ENCODE measurements at places on chromosomes 5 and 9.

DNA sequence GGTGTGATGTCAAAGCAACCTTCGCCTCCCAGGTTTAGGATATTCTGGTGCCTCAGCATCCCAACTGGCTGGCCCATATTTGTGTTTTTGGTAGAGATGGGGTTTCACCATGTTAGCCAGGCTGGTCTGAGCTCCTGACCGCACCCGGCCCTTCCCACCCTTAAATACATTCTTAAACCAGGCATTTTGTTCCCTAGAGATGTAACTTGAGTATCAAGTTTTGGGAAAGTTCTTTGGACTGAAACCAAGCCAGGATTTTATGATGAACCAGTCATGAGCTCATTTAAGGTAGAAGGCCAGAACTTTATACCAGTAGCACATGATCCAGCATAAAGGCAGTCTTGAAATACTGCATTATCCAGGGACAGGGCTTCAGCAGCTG is 3.5 kb downstream of the RPL7A start:
- H3K4me3 ChIP-seq = no peak overlapping the region
- H3K27me3 ChIP-seq = no peaks in the 10 kb centered on the region
- no peak for DNase-seq
- no peak overlapping the region for H3K27ac ChIP-seq

- H3K27me3 ChIP-seq = no peaks in the 10 kb centered on the region
- no peak for DNase-seq
- no peak overlapping the region for H3K27ac ChIP-seq
- H3K4me1 ChIP-seq = no peaks in the 10 kb centered on the region
Observed at GRCh38 chr9:95715868-95716435, 159.5 kb upstream of the ERCC6L2 start.

DNA sequence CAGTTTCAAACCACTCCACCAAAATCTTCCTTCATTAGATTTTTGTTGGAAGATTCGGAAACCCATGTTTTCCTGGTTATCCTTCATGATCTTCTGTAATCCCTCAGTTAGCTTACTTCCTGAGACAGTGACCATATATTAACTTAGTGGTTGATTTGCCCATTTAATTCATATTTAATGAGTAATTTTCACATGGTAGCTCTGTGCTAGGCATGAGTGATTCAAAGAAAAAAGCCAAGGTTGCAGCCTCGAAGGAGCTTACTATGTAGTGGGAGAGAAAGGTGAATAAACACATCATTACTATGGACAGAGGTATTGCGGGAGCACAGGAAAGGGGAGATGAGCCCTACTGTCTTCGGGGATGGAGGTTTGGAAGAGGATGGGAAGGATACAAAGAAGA is 158.5 kb downstream of the TLE1 start:
- no peak for DNase-seq
- no peaks in the 10 kb centered on the region for H3K36me3 ChIP-seq
- H3K27ac ChIP-seq = no peak overlapping the region
- no peaks in the 10 kb centered on the region for H3K4me1 ChIP-seq
- no peak overlapping the region for H3K4me3 ChIP-seq

DNA sequence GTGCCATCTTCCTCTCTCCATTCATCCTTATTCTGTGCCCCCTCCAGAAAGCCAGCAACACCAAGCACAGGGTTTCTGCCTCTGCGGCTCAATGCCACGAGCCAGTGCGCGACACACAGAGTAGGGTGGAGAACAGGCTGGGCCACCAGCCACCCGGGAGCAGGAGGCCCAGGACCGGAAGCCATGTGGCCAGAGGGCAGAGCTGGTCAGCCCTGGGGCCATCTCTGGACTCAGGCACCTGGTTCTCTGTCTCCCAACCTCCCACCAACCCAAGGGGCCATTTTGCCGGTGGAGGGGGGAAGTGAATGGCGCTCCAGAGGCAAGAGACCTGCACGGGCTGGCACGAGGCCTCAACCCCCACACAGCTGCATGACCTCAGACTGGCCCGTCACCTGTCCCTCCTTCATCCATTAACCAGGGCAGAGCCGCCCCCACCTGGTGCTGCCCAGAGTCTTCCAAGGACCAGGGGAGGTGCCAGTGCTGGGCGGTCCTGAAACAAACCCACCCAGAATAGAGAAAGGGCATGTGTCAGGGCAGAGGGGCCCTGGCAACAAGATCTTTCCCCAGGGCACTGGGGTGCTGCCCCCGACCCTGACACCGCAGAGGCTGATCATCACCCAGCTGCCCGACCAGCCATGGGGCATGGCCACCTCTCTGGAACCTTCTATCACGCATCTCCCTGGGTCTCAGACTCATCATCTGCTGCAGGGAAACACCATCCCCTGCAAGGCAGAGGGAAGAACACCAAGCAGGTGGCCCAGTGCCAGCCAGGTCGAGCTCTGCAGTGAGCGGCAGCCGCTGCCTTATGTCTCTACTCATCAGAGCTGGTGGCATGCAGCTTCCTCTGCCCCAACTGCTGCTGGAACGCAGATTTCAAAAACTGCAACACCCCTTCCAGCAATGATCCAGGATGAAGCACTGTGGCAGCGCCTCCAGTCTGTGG is 11.9 kb downstream of the VAV2 start:
- no peak for DNase-seq
- H3K4me3 ChIP-seq = no peak overlapping the region
- no peaks in the 10 kb centered on the region for H3K27me3 ChIP-seq
- H3K36me3 ChIP-seq = no peaks in the 10 kb centered on the region

DNA sequence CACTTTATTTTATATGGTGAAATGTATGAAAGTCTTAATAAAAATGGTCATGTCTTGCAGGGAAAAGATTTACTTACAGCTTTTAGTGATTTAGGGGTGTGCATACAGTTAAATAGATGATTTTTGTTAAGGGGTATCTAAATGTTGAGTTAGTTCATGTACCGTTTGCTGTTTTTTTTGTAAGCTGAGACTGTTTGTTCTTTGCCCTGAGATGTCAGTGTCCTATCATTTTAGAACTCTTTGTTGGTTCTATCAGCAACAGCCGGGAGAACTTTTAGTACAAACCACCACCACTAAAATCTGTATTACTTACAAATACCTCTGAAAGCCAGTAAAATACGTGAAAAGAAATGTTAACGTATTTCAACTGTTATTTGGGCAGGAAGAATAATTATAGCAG is 56.3 kb upstream of the MTMR12 start:
- no peak overlapping the region for H3K4me3 ChIP-seq
- no peak overlapping the region for H3K27ac ChIP-seq
- no peak for DNase-seq
- peaks cover 90% of the 10 kb centered on the region for H3K36me3 ChIP-seq
- no peaks in the 10 kb centered on the region for H3K27me3 ChIP-seq
- H3K4me1 ChIP-seq = no peaks in the 10 kb centered on the region

- DNase-seq = no peak
- peaks cover 55% of the 10 kb centered on the region for H3K36me3 ChIP-seq
- no peak overlapping the region for H3K27ac ChIP-seq
- no peaks in the 10 kb centered on the region for H3K27me3 ChIP-seq
Observed at GRCh38 chr9:32543047-32543446, 9.1 kb upstream of the SMIM27 start.

DNA sequence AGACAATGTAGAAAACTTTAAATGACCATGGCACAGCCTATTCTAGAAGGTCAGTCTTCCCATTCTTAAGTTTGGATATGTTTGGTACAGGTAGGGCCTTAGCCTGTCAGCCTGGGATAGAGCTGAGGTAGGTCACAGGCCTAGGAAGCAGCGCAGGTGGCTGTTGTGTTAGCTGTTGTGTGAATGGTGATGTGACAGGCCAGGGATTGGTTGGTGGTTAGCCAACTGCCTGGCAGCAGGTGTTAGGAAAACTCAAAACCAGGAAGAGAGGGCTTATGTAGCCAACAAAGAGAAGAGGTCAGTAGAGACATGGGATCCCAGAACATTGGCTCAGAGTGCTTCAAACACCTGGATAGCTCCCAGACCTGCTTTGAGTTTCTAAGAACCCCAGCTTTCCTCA is 84.2 kb downstream of the FBXO38 start:
- peaks cover 16% of the 10 kb centered on the region for H3K4me1 ChIP-seq
- no peak overlapping the region for H3K27ac ChIP-seq
- H3K36me3 ChIP-seq = no peaks in the 10 kb centered on the region
- no peaks in the 10 kb centered on the region for H3K27me3 ChIP-seq
- no peak for DNase-seq

- no peaks in the 10 kb centered on the region for H3K27me3 ChIP-seq
- DNase-seq = no peak
- no peak overlapping the region for H3K27ac ChIP-seq
- no peak overlapping the region for H3K4me3 ChIP-seq
- H3K36me3 ChIP-seq = peaks cover 56% of the 10 kb centered on the region
Observed at GRCh38 chr5:14508046-14508445, 73.5 kb upstream of the OTULINL start.

DNA sequence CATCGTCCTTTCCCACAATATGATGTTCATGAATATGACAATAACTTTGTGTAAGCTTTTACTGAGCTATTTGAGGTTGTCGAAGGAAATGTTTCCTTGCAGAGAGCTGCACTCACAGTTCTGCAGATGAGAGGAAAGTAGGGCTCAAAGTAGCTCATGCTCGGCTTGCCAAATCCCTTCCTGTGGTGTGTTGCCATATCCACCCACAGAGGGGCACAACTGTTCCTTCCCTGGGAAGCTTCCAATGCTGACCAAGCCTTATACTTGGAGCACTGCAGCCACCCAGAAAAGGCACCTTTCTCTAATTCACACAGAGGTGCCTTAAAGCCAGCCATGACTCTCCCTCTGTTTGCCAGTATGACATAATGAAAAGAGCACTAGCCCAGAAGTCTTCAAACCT is 390.3 kb downstream of the CAAP1 start:
- H3K4me1 ChIP-seq = no peaks in the 10 kb centered on the region
- no peaks in the 10 kb centered on the region for H3K27me3 ChIP-seq
- no peak overlapping the region for H3K27ac ChIP-seq

DNA sequence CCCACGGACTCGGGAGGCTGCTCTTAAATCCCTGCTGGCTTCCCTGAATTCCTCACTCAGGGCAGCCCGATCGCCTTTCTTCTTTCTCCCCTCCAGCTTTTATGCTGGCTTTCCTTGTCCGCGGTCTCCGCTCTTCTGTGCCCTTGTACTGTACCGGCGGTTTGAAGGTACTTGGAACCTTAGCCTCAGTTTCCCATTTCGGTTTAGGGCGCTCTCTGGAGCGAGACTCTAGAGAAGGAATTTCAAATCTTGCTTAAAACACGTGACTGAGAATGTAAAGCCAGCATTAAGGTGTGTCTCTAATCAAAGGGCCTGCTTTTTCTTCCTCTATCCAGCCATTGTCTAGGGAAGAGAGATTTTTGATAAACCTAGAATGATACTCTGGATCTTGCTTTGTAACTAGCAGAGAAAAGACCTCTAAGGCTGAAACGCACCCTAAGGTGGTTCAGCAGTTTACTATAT is 650 bp downstream of the GPR107 start:
- peaks cover 30% of the 10 kb centered on the region for H3K4me1 ChIP-seq
- peaks cover 6% of the 10 kb centered on the region for H3K36me3 ChIP-seq
- peak overlapping the region; percentile 91 for H3K27ac ChIP-seq
- H3K27me3 ChIP-seq = no peaks in the 10 kb centered on the region
- no peak for DNase-seq
- peak overlapping the region; percentile 63 for H3K4me3 ChIP-seq

DNA sequence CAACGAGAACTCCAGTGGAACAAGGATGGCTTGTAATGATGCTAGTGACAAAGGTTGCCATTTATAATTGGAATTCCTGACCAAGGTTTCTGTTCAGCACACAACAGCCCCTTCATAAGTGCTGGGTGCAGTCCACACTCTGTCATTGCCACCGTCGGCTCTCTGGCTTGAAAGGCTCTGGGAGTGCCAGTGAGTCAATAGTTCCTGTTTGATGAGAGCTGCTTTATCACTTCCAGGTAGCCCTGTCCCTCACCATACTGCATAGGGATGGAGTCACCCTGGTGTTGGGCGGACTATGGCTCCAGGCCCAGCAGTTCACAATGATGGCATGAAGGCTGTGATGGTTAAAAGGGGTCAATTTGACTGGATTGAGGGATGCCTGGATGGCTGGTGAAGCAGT is 34.6 kb upstream of the SEMA4D start:
- no peak overlapping the region for H3K27ac ChIP-seq
- no peaks in the 10 kb centered on the region for H3K27me3 ChIP-seq
- H3K4me1 ChIP-seq = peaks cover 94% of the 10 kb centered on the region
- H3K4me3 ChIP-seq = no peak overlapping the region

DNA sequence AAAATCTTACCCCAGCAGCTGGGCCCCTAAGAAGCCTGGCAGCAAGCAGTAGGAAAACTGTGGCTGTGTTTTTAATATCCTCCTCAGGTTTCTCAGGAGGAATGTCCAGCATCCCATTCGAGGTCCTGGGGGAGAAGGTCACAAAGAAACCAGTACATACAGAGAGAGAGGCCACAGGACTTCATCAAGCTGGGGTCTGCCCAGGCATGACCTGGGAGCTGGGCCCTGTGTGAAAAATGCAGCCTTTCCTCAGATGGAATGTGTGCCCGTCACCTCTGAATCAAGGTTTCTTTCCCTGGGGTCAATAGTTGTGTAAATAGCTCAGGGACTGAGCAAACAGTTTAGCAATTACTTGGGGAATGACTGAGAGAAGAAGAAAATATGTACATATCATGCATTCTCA is 33.9 kb upstream of the RAD23B start:
- no peak for DNase-seq
- no peak overlapping the region for H3K27ac ChIP-seq
- H3K4me1 ChIP-seq = no peaks in the 10 kb centered on the region

DNA sequence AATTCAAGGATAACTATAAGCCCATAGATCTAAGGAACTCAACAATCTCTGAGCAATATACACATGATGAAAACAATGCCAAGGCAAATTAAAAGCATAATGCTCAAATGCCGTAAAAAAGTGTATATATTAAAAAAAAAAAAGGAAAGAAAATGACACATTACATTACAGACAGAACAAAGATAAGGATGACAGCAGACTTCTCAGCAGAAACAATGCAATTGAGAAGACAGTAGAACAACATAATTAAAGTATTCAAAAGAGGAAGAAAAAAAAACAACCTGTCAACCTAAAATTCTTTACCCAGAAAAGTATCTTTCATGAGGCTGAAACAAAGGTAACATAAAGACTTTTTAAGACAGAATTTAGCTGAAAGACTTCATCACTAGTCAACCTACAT is 591.7 kb downstream of the ZNF608 start:
- H3K27me3 ChIP-seq = no peaks in the 10 kb centered on the region
- no peaks in the 10 kb centered on the region for H3K36me3 ChIP-seq
- DNase-seq = no peak
- no peak overlapping the region for H3K27ac ChIP-seq

- H3K27me3 ChIP-seq = no peaks in the 10 kb centered on the region
- H3K27ac ChIP-seq = no peak overlapping the region
- DNase-seq = no peak
- H3K36me3 ChIP-seq = no peaks in the 10 kb centered on the region
- H3K4me1 ChIP-seq = peaks cover 14% of the 10 kb centered on the region
- no peak overlapping the region for H3K4me3 ChIP-seq
Observed at GRCh38 chr5:179505636-179506261, 44.6 kb upstream of the RUFY1 start.
